ENCODE measurements at places on chromosomes 1 and 21.
A peak's percentile ranks its signal among the peaks of the same experiment; 100 is the strongest.

- DNase-seq = no peak
Measured at GRCh38 chr1:89644119-89644814, 11.3 kb downstream of the LRRC8C start.

GRCh38 chr1:42424201-42424600 lies 31.6 kb downstream of the ZMYND12 start:
- DNase-seq = no peak

DNA sequence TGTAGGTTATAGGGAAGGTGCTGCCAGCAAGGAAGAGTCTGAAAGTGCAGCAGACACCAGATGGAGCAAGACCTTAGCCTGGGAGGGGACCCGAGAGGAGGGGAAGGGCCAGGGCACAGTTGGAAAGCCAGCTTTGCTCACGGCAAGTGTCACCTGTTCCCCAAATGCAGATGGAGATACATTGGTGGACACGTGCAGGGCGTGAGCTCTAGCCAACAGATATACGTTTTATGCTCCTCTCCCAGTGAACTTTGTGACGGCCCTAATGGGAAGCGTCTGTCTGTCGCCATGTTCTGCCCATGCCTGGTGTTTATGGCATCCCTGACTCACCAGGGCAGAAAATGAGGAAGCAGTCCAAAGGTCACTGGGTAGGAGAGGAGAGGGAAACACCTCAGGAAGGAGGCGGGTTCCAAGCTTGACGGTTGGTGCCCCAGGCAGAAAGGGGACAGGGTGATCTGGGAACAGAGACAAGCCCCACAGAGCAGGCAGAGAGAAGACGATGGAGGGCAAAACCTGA lies 7.6 kb downstream of the GPA33 start:
- DNase-seq = no peak

DNA sequence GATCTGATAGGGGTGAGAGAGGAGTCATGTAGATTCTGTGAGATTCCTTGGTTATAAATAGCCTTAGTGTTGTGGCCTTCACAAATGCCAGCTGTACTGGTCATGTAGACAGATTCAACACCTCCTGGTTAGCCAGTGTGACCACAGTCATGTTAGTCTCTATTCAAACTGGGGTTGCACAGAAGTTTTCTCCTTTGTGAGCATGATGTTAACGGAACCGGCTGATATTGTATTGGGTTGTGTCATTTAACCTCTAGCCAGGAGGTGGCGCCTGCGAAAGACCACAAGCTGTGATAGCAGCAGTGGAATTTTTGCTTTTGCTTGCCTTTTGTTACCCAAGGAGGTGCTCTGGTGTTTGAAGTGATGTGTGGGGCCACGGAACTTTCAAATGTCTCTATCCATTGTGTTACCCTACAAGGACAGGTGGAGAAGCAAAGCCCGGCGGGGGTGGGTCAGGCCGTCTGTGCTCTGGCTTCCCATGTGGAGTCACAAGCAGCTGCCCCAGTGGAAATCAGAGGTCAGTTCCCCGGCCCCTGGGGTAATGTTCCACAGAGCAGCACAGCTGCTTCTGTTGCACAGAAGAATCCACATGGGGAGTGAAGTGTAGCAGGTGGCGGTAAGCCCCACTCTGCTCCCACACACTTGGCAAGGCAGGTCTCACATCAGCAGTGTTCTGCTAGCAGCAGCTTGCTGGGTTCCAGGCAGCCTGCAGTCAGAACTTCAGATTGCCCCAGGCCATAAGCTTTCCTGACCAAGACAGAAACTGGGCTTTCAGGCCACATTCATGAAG lies 112.6 kb downstream of the ADAMTS1 start:
- peak; percentile 32 for DNase-seq

DNA sequence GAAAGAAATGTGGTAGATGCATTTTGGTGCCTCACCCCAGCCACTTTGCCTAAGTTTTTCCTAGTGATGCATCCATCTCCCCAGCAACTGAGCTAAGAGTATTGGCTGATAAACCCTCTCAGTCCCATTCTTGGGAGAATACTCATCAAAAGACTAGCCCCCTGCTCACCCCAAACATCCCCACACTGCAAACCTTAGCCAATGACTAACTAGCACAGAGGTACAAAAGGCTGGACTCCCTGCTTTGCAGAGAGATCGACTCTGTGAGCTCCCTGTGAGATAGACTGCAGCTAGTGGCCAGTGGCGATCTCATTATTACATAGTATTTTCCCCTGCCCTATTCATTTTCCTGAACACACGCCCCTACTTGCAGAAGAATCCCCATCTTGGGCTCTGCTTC lies 155.3 kb downstream of the HHIPL2 start:
- DNase-seq = no peak

DNA sequence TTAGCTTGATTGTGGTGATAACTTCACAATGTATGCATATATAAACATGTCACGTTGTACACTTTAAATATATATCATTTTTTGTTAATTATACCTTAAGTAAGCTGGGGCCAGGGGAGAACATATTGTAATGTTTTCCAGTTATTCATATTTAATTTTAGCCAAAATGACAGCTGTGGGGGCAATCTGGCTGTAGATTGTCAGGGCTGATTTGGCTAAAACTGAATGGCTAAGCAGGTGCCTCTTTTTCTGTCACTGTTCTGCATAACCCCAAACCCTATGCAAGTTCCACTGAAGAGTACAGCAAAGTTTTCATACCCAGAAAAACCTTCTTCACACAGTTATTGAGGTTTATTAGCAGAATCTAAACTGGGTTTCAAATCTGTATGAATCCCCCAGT lies 318.2 kb downstream of the PTPRC start:
- no peak for DNase-seq

GRCh38 chr1:998995-999724 lies 737 bp downstream of the HES4 start:
- DNase-seq = no peak

GRCh38 chr1:2611031-2611501 lies 21.8 kb downstream of the MMEL1 start:
- no peak for DNase-seq

GRCh38 chr1:57363165-57363564 lies 60.7 kb downstream of the DAB1 start:
- DNase-seq = no peak

Measured in foreskin keratinocyte (primary cell).